Coronary artery (tissue), 2 donors: ENCODE measurements at places on chromosomes 3 and 15.

DNA sequence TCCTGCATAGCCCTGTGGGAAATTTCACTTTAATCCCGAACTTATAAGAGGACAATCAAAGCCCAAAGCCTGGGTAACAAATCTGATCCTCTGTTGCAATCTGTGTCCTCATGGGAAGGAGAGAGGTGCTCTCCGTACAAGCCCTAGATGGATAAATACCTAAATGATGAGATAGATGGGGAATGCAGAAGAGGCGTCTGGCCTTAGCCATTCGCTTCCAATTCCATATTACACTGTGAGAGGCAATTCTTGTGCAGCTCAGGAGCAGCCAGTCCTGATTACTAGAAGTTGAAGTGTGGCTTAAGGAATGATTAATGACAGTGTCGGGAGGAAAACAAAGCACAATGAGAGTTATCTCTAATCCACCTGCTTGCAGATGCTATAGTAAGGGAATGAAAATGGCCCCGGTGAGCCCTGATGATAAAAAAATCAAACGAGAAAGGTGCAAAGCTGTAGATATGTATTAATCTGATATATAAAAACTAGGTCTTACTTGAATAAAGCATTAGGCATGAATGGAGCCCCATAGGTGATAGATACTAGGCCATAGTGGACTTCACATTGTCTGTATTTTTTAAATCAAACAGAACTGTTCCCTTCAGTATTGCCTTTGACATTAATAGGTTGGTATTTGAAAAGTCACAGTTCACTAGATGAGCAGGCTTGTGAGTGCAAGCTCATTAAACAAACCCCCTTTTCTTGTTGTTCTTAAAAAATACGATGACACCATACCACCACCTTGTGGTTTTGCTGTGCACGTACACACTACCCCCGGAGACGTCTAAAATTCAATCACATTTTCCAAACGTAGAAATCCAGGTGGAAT is 54.2 kb upstream of the TMCO5A start:
- no peak for DNase-seq

DNA sequence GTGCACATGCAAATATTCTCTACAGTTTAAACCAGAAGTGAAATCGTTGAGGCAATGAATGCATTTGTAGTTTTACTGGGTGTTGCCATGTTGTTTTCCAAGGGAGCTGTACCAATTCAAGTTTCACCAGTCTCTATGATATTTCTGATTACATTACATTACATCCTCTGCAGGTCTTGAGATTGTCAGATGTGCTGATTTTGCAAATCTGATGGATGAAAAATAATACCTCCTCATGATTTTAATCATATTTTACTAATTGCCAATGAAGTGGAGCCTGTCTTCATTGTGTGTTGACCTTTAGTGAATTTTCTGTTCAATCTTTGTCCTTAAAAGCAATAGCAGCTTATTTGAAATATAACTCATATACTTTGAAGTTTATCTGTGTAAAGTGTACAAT is 282.4 kb downstream of the NR2F2 start:
- no peak for DNase-seq

DNA sequence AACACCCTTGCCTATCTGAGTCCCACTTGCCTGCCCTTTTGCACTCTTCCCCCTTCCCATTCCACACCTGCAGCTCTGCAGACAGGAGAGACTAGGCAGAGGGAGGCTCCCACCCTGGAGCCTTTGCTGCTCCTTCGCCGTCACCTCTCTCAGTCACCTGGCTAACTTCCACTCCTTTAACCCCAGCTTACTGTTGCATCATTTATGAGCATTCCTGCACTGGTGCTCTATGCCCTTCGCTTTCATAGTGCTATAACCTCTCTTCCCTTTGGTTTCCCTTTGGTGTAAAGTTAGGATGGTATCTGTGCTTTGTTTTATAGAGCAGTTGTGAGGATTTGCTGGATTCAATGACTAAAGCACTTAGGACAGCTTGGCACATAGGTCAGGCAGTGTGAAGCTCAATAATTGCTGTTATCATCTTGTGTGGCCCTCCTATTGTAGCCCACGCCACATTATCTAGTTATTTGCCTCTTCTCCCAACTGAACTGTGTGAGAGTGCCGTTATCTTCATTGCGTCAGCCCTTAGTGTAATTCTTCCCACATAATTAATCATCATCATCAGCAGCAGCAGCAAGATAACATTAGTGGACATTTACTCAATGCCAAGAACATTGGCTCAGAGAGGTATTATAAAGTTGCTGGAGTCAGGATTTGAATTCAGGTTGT is 253.9 kb downstream of the CACNA2D3 start:
- no peak for DNase-seq

DNA sequence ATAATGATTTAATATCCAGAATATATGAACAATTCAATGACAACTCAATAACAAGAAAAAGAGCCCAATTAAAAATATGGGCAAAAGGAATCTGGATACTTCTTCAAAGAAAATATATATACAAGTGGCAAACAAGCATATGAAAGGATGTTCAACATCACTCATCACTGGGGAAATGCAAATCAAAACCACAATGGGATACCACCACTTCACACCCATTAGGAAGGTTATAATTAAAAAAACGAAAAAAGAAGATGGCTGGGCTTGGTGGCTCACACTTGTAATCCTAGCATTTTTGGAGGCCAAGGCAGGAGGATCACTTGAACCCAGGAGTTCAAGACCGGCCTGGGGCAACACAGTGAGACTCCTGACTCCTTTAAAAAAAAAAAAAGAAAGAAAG is 4.1 kb downstream of the CCDC12 start:
- DNase-seq, result no peak

GRCh38 chr15:44216958-44217357 is 21.9 kb upstream of the FRMD5 start:
- no peak for DNase-seq

GRCh38 chr3:14147617-14148016 is 22.8 kb downstream of the TMEM43 start:
- DNase-seq, result peak; percentile 50

DNA sequence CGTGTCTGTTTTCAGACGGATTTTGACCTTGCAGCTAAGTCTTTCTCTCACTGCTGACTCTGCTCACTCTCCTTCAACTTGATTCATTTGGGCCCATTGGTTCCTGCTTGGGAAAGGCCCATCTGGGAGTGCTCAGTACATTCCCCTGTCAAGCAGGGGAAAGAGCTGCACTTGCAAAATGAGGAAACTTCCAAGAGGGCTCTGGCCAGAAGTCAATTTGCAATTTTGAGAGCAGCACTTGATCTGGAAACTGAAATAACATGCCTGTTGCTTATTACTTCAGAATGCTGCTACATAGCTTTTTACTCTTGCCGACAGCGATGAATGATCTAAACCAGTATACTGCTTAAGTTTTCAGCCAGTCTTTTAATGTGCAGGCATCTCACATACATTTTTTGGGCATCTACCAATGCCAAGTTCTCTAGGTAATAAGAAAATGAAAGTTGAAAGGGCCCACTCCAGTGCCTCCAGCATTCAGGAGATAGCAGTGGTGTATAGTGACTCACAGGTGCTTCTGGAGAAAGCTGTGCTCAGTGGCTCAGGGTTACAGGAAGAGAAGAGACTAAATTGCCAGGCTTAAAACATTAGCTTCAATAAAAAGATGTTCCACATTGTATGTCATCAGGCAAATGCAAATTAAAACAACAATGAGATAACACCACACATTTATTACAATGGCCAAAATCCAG is 70.1 kb upstream of the RORA start:
- DNase-seq, result no peak

DNA sequence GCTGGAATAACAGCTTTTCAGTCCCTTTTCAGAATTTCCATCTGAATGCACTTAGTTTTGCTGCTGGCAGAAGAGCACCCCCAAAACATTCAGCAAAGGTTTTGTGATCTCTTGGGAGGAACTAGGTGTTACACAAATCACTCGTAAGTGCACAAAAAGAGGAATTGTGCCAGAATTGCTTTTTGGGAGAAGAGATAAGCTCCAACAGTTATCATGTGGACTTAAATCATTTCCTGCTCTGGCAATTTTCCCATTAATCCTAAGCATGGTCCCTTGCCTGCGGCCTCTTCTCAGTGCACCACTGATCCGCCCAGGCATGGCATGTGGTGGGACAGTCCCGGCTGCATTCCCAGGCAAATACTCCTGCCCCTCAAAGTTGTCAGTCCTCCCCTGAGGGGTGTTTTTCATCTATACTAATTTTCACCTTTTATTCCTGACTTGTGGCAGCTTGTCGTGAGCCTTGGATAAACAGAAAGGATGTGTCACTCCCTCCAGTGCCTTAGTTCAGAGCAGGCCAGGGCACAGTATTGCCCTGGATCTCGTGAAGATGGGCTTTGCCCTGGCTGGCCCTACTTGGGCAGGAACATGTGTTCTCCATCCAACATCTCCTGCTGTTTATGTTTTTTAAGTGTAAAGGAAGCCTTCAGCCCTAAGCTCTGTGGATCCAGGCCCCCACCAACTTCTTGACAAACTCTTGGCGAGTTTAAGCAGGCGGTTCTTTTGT is 44.6 kb upstream of the VILL start:
- no peak for DNase-seq

DNA sequence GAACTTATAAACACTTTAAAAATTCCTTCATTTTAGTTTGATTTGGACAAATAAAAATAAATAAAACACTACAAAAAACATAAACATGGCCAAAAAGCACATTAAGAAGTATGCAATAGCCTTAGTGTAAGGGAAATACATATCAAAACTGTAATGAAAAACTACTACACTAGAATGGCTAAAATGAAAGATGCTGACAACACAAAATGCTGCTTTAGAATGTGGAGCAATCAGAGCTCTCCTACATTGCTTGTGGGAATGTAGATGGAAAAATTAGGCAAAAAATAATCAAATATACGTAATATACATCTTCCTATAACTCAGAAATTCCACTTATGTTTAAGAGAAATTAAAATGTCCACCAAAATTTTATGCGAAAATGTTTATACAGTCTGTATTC is 96.2 kb downstream of the ABI3BP start:
- DNase-seq, result no peak

GRCh38 chr3:123935830-123936229 is 25.2 kb downstream of the CCDC14 start:
- DNase-seq, result no peak

GRCh38 chr3:190048932-190049441 is 71.7 kb downstream of the P3H2 start:
- DNase-seq, result no peak

- DNase-seq, result no peak
These were observed 376.2 kb downstream of the ZBTB20 start for GRCh38 chr3:114770874-114771273.
